ENCODE measurements at places on chromosomes 5 and 9.

- DNase-seq, result peak; percentile 34
These were observed 189.6 kb downstream of the ARHGEF28 start for GRCh38 chr5:73815631-73816030.

DNA sequence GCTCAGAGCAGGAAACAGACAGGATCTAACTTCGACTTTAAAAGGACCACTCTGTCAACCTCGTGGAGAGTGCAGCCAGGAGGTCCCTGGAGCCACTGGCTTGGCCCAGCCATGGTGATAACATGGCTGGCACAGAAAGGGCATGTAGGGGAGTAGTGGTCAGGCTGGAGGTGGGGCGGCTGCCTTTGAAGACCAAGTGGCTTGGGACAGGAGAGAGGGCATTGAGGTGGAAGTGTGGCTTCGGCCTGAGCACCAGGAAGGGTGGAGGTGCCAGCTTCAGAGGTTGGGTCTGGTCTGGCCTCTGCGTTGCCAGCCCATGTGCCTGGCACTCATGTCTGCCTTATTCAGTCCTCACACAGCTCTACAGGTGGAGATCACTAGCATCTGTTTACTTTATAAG is 270.0 kb downstream of the NSG2 start:
- no peak for DNase-seq

DNA sequence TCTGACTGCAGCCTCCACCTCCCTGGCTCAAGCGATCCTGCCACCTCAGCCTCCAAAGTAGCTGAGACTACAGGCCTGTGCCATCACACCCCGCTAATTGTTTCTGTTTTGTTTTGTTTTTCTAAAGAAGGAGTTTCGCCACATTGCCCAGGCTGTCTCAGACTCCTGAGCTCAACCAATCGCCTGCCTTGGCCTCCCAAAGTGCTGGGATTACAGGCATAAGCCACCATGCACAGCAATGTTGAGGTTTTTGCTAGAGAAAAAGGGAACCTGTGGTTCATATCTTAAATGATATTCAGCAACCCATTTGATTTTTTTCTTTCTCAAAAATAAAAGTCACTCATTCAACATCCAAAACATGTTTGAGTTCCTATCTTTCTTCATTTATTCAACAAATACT is 20.4 kb upstream of the DELE1 start:
- DNase-seq, result no peak

DNA sequence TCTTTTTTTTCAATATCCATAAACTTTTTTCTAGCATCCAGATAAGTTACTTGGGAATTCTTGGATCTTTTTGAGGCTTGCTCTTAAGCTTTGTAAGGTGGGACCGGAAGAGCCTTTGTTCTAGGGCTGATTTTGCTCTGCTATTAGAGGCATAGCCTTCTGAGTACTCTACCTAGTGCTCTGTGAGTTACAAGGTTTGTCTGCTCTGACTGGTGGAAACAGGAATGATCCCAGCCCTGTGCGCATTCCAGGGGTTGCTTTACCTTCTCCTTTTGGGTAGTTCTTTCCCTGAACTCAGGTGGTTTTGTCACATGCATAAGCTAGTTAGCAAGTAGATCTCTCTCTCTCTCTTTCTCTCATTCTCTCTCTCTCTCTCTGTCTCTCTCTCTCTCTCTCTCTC is 180.8 kb upstream of the PCSK5 start:
- DNase-seq, result no peak

GRCh38 chr5:149100331-149100730 is 37.5 kb upstream of the SH3TC2 start:
- DNase-seq, result no peak

- DNase-seq, result no peak
These were observed 87.8 kb upstream of the PPP1R26 start for GRCh38 chr9:135391759-135392158.

DNA sequence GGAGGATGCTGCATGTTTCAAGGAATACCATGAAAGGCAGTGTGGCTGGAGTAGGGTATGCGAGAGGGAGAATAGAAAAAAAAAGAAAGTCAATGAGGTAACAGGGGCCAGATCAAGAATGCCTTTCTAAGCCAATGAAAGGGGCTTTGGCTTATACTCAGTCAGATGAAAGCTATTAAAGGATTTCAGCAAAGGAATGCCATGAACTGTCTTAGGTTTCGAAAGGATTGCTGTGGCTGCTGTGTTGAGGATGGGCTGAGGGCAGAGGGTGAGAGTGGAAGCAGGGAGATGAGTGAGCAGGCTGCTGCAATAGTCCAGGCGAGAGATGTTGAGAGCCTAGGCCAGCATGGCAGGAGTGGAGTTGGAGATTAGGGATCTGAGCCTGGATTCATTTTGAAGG is 135.4 kb upstream of the CKMT2 start:
- DNase-seq, result no peak

- DNase-seq, result no peak
These were observed 36.8 kb downstream of the ERGIC1 start for GRCh38 chr5:172870715-172871461.

GRCh38 chr5:172726966-172727365 is 44.0 kb downstream of the DUSP1 start:
- DNase-seq, result no peak

DNA sequence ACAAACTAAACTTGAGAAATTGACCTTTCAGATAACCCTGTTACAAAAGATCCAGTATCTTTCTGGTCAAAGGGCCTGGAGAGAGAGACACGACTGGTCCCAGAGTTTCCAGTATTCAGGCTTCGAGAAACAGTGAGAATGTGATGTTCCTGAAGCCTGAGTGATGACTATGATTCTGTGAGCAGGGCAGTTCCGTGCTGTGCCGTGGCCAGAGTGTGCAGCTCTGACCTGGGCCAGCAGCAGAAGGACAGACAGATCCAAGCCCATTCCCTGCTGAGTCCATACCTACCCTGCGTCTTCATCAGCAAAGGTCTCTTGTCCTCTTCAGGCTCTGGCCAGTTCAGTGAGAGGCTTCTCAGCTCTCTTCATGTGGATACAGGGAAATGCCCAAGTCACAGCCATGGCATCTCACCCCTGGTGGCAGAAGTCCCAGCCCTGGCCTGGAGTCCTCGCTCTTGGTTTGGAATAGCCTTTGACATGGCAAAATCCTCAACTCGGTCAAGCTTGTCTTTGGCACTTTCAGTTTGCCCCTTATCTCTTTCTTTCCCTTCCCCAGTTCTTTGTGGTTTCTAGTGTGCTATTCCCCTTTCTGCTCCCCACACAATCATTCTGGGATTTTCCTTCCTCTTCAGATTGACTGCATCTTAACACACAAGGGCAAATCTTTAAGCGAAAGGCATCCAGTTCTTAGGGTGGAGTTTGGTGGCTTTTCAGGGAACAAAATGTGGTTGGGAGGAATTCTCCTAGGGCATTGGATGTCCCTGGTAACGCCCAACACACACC is 107.7 kb downstream of the LIFR start:
- no peak for DNase-seq

DNA sequence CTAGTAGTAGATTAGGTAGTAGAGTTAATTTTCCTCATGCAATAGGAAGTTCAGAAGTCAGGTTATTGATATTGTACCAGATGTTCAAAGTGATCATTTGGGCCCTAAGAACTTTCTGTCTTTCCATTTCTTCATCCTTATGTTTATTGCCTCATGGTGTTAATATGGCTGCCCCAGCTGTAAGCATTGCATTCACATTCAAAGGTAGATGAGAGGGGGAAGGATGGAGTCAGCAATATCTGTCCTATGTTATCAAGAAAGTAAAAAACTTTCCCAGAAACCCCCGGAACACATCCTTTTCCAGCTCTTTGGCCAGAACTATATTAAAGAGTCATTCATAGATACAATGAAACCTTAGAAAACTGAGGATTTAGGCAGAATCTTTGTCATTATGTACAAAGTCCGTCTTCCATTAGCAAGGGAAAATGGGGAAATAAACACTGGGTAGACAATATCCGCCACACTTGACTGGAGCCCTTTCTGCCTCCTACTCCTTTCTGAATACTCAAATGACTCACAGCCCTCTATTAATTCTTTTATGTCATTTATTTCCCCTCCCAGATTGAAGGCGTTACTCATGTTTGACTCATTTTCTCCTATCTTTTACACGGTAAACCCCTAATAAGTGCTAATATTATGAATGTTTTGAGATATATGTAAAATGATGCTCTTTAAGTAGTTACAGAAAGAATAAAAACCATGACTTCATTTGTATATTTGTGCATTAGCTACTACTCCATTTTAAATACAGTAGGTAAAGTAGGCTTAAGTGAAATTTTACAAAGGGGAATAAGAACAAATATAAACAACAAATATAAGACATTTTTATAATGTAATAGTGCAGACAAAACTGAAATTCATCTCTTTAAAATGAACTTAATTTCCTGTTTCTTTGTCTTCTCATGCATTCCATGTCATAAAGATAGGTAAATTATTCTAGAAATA is 127.6 kb downstream of the SLF1 start:
- DNase-seq, result peak; percentile 23

GRCh38 chr9:94926431-94926800 is 199.9 kb downstream of the AOPEP start:
- DNase-seq, result no peak
